ENCODE measurements at places on chromosomes 2 and 18.

DNA sequence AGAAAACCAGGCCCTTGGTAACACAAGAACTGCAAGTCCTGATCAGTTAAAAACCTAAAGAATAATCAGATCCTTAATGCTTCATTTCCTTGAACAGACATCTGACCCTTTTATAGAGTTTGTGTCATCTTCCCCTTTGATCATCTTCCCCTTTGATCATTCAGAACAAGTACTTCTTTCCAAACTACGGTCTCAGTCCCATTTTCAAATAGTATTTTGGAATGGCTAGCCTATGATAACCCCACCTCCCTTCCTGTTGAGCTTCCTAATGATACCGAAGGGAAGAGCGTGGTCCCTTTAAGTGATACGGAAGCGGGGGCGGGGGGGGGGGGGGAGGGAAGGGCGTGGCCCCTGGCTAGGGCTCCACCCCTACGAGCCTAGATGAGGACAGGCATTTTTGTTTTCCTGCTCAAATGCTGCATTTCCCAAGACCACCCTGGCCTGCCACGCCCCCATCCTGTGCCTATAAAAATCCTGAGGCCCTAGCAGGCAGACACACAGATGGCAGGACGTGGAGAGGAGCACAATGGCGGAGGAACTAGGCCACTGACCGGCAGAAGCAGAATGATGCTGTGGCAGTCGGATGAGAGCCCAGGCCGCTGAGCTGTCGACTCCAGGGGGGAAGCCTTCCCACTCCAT lies 24.1 kb upstream of the CHRNA1 start:
- no peak for DNase-seq

DNA sequence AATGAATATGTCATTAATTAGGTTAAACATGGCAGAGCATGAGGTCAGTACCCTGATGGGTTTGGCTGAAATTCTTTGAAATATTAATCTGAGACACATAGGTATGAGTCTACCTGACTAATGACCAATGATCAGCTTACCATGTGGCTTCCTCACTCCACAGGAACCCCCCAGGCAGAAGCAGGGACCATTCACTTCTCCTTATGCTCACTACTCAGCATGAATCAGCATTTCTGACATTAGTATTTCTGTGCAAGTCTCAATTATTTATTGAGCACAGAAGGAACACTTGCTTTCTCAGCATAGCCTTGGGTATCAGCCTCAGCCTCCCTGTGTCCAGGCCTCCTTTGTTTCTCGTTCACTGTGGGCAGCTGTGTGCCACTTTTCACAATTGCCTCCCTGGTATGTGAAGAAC lies 9.3 kb upstream of the KCNE4 start:
- DNase-seq: no peak

- no peak for DNase-seq
These were observed 42.5 kb upstream of the ACADL start for GRCh38 chr2:210267698-210268097.

DNA sequence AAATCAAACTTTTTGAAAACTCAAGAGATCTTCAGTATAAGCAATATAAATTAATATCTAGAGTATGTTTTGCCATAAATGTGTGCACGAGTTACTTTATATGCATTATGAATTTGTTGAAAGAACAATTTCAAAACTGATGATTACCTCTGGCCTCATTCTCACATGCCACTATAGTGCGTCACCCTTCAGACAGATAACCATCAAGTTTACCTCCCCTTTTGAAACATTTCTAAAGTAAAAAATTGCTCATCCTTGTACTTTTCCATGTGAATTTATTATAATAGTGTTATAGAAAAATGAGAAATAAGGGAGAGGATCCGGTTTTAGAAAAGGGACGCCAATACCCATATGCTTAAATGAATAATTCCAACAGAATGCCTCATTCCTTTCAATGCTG lies 38.3 kb downstream of the ZEB2 start:
- DNase-seq: no peak

DNA sequence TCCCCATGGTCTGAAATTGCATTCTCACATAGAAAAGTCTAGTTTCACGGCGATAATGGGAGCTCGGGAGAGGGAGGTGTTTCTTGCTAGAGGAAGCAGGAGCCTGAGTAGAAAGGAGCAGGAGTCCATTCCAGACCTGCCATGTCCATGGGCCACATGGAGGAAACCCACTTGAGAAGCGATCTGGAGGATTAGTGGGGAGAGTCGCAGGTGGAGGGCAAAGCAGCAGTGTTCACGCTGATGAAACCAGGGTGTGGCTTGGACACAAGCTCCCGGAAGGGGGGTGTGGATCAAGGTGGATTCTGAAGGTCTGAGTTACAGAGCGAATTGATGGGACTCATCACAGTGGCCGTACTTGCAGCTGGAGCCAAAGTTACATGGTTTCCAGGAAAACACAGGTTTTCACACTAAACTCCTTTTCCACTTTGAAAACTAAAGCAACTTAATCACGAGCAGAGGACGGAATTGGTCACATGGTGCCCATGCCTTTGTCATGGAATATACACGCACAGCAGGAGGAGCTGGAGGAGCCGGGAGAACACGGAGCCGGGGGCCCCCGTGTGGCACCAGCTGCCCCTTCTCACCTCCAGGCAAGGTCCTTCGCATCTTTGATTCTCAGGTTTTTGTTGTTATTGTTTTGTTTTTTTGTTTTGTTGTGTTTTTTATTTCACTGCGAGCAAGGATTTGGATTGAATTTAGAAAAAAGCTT lies 255.1 kb upstream of the MYT1L start:
- DNase-seq: no peak

Data from activated naive CD4-positive, alpha-beta T cell treated with anti-CD3 and anti-CD28 coated beads, Interleukin-2, amount 50 U/mL, for 72 hours (primary cell).